Stimulated activated CD4-positive, alpha-beta T cell treated with anti-CD3 and anti-CD28 coated beads, Interleukin-15, amount 100 ng/mL, for 1 hour (primary cell): ENCODE measurements at places on chromosomes 7 and 10.

GRCh38 chr10:15419279-15419874, 48.3 kb upstream of the FAM171A1 start:
- no peak for DNase-seq

GRCh38 chr10:5023177-5023805, 19.6 kb upstream of the AKR1C2 start:
- DNase-seq, result no peak

- no peak for DNase-seq
These were observed 80.9 kb downstream of the NT5C2 start for GRCh38 chr10:103111918-103112877.

GRCh38 chr10:129521161-129522025, 54.4 kb downstream of the MGMT start:
- DNase-seq, result no peak

GRCh38 chr7:129529643-129530042, 27.3 kb downstream of the SMKR1 start:
- DNase-seq, result no peak

DNA sequence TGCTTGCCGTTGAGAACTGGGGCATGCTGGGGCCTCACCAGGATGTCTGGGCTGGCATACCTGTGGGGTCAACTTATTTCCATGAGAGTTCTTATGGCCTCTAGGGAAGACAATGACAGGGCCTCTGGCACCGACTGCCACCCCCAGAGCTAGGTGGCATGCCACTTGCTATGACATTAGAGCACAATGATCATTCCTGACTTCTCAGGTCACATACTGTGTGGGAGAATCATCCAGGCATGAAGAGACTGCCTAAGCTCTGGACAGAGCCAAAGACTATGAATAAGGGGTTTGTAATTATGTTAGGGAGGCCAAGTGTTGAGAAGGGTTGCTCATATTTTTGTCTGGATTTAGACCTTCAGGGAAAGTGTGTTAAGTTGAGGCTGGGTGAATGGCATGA, 97.5 kb downstream of the PTPN20 start:
- no peak for DNase-seq

DNA sequence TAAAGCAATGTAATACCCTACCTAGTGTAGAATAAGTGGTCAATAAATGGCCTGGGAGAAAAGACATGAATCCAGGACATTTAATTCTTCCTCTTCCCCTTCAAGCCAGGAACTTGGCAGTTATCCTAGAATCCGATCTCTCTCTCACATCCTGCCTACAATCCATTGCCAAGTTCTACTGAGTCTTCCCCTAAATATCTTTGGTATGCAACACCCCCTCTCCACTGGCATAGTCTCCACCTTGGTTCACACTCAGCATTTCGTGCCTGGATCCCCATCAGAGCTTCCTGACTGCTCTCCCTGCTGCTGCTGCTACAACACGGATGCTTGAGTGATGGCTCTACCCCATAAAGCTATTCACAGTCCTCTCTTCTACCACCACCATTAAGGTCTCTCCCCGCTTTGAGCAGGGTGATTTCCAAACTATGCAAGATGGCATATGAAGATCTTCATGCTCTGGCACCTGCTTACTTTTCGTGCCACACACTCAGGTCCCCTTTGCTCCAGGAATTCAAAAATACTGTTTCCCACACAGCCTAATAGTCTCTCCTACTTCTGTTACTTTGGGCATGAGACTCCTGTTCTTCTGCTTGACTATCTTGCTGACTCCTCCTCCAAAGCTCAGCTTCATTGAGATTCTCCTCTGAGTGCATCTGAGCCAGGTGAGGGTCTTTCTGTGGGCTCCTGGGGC, 4.8 kb downstream of the ANK3 start:
- no peak for DNase-seq

- no peak for DNase-seq
These were observed 189.3 kb downstream of the PRPF18 start for GRCh38 chr10:13775786-13776775.

DNA sequence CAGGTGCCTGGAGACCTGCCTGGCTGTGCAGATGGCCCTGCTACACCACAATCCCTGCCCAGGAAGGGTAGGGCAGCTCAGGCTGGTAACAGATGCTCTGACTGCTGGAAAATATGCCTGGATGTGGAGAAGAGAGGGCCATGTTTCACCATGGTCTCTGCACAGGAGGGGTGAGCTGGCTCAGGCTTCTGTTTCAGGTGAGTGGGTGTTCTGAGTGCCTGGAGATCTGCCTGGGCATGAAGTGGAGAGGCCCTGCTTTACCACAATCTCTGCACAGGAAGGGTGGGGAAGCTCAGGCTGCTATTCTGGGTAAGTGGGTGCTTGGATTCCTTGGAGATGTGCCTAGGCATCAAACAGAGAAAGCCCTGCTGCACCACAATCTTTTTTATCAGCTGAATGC, 350.1 kb downstream of the KIF20B start:
- no peak for DNase-seq

- DNase-seq, result no peak
These were observed 121.7 kb upstream of the SVIL start for GRCh38 chr10:29756451-29756850.

- no peak for DNase-seq
These were observed 39.6 kb downstream of the ASAH2 start for GRCh38 chr10:50211670-50212069.

- no peak for DNase-seq
These were observed 43.5 kb downstream of the KMT2C start for GRCh38 chr7:152392254-152392653.

DNA sequence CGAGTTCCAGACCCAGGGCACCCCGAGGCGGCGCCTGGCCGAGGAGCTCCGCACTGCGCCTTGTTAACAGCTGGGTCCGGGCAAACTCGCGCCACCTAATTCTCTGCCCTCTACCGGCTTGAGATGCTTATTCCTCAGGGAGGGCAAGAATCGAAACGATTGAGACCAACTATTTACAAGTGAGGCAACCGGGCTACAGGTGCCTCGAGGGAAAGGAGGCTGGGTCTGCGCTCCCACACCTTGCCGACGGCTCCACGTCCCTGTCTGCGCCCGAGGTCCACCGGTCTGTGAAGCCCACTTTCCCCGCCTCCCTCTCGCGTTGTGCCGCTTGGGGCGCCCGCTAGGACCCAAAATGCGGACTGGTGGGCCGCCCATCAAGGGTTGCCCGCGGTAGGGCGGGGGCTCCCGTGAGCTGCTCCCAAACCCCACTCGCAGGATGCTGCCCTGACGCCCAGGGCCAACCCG, 527 bp downstream of the AKR1B1 start:
- DNase-seq, result peak; percentile 18

GRCh38 chr7:28155964-28156363, 24.6 kb downstream of the JAZF1 start:
- no peak for DNase-seq

GRCh38 chr7:151009327-151010036, 14.8 kb downstream of the ATG9B start:
- DNase-seq, result no peak

DNA sequence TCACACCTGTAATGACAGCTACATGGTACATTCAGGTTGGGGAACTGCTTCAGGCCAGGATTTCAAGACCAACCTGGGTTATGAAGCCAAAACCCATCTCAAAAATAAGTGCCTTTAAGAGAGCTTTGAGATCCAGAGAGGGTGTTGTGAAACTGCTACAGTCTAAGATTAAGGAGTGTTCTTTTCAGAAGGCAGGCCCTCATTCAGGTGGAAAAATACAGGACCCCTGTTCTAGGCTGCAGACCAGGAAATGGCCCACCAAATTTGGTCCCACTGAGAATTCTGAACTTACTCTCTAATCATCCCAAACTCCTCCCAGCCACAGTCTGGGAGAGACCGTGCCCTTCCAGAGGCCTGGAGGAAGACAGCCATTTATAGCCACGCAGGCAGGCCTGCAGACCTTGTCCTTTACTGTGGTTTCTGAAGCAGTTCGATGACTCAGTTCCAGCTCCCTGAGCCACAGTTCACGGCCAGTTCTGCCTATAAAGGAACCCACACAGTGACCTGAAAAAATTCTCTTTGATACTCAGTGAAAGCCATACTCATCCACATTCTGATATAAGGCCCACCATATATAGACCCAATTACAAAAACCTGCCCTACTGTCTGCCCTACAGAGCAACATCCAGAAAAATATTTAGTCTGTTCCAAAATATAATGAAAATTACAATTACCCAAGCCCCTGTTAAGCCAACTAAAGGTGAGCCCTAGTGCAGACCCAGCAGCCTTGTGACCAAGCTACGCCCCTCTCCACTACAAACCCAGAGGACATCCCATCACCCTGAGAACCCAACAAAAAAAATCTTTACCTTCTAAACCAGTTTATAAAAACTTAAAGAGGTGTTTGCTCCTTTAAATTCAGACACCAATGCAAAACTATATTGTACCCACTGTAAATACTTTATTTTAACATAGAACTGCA, 21.2 kb downstream of the ZNF680 start:
- no peak for DNase-seq

DNA sequence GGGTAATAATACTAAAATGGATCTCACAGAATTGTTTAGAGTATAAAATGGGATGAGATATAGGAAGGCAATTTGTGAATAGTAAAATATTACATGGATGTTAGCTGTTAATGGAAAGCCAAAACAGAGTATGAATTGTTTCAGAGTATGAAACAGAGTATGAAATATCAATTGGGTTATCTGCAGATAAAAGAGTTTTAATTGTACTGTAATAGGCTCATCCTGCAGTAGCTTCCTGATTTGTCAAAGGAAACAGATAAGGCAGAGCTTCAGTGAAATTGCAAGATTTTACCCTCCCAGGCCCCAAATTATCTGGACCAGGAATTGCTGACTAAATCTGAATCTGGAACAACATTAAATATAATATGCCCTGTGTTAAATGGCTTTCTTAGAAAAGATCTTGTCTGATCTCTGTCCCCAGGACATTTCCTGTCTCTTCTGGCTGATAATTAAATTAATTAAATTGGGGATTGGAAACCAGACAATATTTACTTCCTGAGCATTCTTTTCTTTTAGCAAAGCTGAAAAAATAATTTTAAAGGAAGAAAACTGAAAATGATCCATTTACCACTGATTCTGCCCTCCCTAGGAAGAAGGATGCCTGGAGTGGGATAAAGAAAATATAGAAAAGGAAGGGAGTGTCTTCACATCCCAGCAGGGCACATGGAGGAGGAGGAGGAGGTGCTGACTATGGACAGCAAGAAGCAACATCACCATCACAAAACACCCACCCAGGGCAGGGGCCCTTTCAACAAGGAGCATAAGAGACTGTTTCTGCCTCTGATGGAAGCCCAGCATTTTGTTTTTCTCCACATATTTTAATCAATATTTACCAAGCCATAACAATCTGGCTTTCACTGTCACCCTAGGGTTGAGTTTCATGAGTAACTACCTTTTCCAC, 18.5 kb downstream of the PTN start:
- DNase-seq, result no peak

DNA sequence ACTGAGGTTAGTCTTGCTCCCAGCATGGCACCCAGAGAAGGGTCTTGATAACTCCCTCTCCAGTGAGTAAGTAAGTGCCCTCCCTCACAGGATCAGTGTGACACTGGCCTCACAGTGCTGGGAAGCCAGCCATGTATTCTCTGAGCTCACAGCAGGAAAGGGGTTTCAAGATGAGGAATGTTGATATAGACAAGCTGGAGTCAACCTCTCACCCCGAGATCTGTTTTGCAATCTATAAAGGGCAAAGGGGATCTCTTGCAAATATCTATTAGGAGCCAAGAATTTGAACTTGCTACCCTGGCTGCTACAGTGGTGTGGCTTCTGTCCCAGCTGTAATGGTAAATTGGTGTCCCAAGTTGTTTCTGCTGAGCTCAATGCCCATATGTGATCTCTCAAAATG, 70.2 kb upstream of the ADAM12 start:
- DNase-seq, result no peak

GRCh38 chr7:93948106-93948505, 26.6 kb downstream of the GNG11 start:
- no peak for DNase-seq

DNA sequence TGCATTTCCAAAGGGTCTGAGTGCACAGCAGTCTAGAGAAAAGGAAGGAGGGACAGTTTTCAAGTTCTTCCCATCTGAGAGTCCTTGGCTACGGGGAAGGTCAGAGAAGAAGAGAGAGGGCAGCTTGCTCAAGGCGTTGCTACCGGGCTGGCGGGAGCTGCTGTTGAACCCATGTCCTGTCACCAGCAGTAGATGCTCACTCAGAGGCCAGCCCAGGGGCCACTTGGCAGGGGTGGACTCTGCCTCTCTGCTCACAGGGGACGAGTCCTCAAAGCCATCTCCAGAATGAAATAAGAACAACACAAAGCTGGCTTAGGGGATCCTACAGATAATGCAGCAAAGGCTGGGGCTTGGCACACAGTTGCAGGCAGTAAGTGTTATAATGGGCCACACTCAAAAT, 231.5 kb downstream of the TNS3 start:
- no peak for DNase-seq

- peak; percentile 23 for DNase-seq
These were observed 117.3 kb downstream of the PRKAG2 start for GRCh38 chr7:151759591-151760042.

GRCh38 chr7:50450590-50451032, 461 bp upstream of the FIGNL1 start:
- no peak for DNase-seq

DNA sequence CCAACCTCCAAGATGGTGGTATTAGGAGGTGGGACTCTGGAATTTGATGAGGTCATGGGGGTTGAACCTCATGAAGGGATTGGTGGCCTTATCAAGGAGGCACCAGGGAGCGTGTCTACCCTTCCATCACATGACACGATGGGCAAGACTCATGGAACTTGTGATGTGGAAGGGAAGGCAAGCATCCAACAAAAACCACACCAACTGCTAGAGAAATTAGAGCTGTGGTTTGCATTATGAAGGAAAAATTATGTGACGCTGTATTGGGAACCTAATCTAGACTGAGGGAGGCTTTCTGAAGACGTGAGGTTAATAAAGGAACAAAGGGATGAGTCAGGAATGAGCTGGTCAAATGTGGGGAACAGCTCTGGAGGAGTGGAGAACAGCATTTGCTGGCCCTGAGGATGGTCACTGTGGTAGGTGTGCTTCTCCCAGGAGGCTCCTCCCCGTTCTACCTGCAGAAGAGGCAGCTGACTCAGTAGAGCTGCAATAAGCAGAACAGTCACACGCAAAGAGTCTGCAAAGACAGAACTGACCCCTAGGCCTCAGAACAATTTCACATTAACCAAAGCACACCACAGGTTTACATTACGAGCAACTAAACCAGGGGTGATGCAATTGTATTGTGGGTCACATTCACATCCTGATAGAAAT, 236.6 kb upstream of the GRB10 start:
- no peak for DNase-seq

- DNase-seq, result no peak
These were observed 78.3 kb upstream of the ATP6V0A4 start for GRCh38 chr7:138876326-138876725.

DNA sequence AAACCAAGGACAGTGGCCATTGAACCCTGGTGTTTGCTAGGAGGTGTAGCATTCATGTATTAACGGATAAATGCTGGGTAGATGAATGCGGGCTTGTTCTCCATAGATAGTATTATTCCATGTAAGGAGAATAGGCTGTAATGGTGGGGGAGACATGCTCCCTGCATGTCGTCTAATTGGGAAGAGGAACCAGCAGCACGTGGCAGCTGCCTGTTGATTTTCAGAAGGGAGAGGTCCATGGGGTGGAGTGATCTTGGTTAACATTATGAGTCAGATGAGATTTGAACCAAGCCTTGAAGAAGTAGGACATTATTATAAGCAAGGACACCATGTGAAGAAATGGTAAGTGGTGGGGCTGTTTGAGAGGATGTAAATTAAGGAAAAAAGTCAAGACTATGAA, 112.5 kb downstream of the WNT2 start:
- DNase-seq, result no peak
